ENCODE measurements at places on chromosomes 4 and X.

DNA sequence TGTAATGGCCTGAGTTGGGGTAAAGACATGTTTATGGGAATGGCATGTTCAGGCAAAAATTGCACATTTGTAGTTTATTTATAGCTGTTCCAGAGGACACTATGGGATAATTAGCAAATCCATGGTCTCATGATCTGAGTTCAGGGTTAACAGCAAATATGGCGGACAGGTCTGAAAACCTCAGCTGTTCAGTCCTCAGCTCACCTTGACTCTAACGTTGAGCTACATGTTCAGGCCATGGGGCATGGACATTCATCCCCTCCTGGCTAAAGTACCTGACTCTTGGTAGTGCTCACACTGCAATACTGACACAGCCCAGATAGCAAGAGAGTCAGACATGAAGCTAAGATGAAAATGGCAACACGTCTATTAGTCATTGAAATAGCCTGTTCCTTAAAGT, 161.6 kb upstream of the GPC4 start:
- DNase-seq = no peak

DNA sequence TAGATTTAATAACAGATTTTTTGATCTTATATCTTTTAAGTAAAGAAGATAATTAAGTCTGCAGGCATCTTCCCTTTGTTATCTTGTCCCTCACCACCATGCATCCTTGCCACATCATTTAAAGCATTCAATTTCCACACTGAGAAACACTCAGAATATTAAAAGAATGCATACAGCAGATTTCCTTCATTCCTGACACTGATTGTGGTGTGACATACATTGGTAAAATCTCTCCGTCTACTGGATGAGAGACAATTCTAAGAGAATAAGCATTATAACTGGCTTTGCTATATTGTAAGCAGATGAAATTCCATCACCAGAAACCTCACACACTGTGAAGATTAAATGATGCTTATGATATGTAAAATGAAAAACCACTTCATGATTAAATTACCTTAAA, 97.4 kb upstream of the TRPC5OS start:
- DNase-seq = no peak

GRCh38 chrX:1803741-1804140, 188.9 kb downstream of the ASMT start:
- DNase-seq = no peak

DNA sequence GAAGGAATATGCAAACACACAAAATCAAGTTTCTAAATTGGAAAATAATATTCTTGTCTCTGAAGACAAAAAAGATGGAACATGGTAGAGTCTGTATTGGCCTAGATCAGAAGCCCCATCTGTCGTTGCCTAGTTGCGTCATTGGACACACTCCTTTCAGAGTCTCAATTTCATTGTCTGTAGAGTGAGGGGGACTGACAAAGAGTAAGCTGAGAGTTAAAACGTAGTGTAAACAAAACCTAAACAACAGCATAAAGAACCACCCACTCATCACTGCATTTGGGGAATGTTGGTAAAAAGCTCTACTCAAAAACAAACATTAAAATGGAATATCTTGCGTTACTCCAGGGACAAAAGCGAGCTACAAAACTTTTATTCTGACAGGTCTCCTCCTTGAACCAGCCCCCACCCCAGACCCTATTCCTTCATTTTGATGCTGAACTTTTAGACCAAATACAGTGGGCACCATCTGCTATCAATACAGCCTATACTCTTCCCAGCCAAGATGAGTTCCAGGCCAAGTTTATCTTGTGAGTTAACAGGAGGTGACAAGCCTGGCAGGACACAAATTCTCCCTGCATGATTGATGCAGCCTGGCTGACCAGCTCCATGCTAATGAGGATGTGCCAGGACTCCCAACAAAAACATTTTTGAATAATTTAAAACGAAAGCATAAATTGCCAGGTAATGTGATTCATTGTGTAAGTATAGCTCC, 125.2 kb downstream of the COL25A1 start:
- no peak for DNase-seq

DNA sequence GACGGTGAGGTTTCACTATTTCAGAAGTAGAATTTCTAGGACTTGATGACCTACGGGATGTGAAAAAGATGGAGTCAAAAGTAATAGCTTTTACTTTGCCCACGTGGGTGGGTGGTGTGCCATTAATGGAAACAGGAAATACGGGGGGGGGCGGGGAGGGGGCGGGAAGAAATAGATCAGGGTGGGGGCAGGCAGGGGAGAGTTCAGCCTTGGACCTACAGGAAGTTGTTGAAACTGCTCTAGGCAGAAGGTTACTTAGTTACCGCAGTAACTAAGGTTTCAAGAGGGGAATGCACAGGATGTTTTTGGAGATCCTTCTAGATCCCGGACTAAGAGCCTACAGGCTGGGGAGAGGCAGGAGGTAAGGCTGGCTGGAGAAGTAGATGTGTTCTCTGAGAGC, 3.6 kb upstream of the FHL1 start:
- DNase-seq = no peak

- DNase-seq = no peak
These were observed 4.5 kb upstream of the TREX2 start for GRCh38 chrX:153450114-153450948.

DNA sequence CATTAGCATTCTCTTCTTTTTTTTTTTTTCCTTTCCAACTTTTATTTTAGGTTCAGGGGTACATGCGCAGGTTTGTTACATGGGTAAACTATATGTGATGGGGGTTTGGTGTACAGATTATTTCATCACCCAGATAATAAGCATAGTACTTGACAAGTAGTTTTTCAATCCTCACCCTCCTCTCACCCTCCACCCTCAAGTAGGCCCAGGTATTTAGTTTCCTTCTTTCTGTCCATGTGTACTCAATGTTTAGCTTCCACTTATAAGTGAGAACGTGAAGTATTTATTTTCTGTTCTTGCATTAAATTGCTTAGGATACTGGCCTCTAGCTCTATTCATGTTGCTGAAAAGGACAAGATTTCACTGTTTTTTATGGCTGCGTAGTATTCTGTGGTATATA, 140.8 kb upstream of the PGRMC2 start:
- no peak for DNase-seq

DNA sequence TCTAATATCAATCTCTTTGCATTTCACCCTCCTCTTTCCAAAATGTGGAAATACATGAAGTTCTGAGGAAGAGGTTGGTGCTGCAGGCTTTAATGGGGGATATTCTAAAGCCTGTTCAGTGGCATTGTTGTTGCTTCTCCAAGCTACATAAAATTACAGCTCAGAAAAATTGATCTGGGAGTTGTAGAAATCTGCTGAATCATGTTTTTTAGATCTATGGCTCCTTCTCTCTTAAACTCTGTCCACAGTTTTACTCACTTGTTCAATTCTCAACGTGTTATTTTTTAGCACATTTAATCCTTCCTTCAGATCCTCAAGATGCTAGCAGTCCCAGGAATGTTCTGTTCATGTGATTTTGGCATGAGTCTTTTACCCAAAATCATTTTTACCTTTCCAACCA, 949.5 kb upstream of the ADGRL3 start:
- DNase-seq = no peak

- DNase-seq = no peak
These were observed 2.5 kb upstream of the RS1 start for GRCh38 chrX:18674417-18674787.

- no peak for DNase-seq
These were observed 512.2 kb upstream of the INTU start for GRCh38 chr4:127120441-127121090.

- no peak for DNase-seq
These were observed 329.3 kb upstream of the RPS6KA3 start for GRCh38 chrX:20595928-20596575.

- DNase-seq = no peak
These were observed 49.6 kb downstream of the KLHL13 start for GRCh38 chrX:118066867-118067515.

DNA sequence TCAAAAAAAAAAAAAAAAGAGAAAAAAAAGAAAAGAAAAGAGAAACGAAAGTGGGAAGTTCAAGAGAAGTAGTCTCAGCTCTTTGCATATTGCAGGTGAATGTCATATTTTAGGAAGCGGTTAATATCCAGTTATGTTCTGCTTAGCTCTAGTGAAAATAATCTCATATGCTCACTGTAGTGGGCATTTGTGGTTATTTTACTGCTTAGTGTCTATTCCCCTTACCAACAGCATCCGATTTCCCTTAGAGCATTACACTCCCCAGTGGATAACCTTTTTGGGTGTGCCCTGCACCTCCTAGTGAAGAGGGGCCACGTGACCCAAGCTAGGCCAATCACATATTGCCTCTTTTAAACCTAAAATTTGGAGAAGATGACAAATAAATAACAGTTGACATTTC, 111.2 kb upstream of the ZNF827 start:
- no peak for DNase-seq

- DNase-seq = no peak
These were observed 93.8 kb downstream of the GATB start for GRCh38 chr4:151667048-151667447.

GRCh38 chrX:19683817-19684216, 168.5 kb upstream of the MAP3K15 start:
- peak; percentile 22 for DNase-seq

DNA sequence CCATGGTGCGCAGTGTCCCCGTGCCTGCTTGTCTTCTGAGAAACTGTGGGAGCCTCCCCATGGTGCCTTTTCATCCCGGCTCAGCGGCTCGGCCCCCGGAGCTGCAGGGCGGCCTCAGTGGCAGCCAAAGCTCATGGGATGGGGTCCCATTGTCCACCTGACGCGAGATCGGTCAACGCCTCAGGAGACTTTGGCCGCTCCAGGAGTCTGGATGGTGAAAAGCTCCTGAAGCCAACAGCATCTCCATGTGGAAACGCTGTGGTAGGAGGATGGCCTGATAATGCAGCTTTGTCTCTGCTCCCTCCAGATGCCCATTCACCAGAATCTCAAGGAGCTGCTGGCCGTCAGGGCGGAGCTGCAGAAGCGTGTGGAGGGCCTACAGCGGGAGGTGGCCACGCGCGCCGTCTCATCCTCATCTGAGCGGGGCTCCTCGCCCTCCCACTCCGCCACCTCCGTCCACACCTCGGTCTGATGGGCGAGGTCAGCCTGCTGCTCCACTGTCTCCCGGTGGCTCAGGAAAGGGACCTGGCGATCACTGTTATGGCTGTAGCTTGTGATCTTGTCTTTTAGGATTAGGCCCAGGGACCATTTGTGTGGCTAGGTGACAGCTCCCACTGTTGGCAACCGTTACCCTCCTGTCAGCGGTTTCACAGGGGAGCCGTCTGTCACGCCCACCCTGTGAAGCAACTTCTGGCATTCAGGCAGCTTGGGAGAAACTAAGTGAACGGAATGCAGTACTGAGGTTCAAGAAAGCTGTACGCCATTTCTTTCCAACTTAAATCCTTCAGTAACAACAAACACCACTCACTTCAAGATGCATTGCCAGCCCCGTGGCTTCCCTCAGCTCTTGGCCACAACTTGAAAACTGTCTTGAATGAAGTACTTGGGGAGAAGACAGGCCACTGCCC, 69.3 kb downstream of the MTMR1 start:
- no peak for DNase-seq

DNA sequence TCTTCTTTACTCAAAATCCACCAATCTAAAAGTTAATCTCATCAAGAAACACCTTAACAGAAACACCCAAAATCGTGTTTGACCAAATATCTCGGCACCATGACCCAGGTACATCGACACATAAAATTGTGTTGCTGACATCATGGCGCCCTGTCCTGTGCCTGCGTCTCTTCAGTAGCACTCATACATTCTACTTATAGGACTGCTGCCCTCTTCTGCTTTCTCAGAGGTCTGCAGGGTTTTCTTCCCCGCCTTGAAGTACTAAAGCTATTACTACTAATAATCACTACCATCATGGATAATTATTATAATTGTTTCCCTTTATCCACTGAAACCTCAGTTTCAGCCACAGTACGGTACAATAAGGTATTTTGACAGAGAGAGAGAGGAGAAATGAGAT, 1403.1 kb upstream of the TENM3 start:
- DNase-seq = no peak
